Activated T-helper 1 cell treated with anti-CD3 and anti-CD28 coated beads, Interleukin-2, amount 50 U/mL, for 16 hours (primary cell): ENCODE measurements at places on chromosomes 1 and 21.

- no peak for DNase-seq
Observed at GRCh38 chr1:3384407-3384806, 70.1 kb upstream of the ARHGEF16 start.

DNA sequence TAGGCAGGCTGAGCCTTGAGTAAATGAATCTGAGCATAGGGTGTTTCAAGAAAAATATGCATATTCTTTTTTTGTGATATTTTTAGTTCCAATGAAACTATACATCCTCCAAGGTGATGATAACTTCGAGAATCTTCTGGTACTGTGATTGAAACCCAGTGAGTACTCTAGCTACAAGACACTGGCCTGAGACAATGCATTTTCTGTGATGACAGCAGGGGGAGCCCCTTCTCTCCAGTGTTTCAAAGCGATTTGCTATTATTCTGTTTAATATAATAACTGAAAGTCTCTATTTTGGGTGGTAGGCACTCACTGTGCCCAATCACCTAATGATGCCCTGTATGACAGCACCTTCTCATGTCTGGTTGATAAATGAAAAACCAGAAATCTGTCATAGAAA is 12.1 kb downstream of the IRF2BP2 start:
- peak; percentile 25 for DNase-seq

DNA sequence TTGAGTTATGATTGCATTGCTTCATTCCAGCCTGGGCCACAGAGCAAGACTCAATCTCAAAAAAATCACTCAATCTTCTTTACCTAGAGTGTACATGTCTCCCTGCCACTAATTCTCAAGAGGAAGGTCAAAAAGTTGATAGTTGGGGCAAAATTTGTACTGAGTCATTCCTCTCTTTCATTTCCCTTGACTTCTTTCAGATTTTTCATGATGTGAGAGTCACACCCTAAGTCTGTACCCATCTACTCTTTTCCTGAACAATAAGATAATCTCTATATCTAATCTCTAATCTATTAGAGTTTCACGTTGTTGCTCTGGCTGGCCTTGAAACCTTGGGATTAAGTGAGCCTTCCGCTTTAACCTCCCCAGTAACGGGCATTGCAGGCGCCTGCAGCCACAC is 1.1 kb upstream of the BRDT start:
- DNase-seq = no peak

DNA sequence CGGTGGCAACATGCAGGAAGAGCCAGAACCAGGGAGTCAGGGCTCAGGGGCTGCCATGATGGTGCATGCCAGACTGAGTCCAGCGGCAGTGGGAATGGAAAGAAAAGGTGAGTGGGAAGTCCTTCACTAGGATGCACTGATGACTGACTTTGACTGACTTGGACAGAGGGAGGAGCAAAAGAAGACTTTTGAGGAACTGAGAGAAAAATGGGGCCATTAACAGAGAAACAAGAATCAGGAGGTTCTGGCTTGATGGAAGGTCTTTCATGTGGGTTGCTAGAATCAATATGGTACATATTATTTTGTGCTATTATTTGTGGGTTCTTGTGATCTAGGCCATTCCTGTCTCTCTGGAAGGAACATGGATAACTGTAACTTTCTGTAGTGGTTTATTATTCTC is 454.6 kb upstream of the PROX1 start:
- no peak for DNase-seq

GRCh38 chr1:35298464-35298863 is 30.0 kb downstream of the ZMYM4 start:
- no peak for DNase-seq

DNA sequence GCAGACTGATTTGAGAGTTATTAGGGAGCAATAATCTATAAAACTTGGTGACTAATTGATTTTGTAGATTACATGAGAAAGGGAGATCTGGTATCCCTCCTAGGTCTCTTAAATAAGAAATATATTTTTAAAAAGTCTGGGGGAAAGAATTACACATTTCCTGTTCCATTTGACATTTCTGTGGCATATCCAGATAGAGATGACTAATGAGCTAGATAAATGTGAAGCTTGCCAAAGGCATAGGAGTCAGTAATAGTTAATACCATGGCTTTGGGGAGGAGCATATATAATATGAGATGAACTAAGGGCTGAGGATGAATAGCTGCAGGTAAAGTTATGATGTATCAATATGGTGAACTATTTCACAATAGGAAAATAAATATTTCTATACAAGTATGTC is 663.7 kb downstream of the PTPRC start:
- no peak for DNase-seq

DNA sequence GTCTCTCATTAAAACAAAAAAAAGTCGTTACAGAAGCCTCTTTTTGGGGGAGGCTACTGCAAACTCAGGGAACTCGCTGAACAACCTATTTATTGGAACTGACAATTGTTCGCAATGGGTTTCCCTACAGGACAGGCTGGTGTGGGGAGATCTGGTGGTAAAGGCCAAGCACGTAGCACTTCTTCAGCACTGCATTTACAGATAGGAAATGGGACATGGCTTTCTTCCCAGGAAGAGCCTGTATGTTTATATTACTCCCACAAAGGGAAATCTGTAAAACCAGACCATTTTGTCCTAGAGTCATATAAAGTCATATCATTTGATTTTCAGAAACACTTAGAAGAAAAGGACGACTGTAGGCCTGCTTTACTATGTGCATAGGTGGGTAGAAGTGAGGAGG is 38.8 kb upstream of the TBX15 start:
- DNase-seq = no peak

DNA sequence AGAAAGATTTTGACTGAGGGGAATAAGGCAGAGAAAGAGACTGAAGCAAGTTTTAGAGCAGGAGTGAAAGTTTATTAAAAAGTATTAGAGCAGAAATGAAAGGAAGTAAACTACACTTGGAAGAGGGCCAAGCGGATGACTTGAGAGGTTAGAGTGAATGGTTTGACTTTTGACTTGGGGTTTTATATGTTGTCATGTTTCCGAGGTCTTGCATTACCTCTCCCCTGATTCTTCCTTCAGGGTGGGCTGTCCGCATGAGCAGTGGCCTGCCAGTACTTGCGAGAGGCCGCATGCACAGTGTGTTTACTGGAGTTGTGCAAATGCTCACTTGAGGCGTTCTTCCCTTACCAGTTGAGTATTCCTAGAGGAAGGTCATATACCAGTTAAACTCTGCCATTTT is 13.0 kb upstream of the DENND2D start:
- DNase-seq = no peak

- no peak for DNase-seq
Observed at GRCh38 chr1:41535716-41536115, 51.2 kb upstream of the EDN2 start.

GRCh38 chr1:155466996-155467395 is 95.6 kb downstream of the ASH1L start:
- no peak for DNase-seq

DNA sequence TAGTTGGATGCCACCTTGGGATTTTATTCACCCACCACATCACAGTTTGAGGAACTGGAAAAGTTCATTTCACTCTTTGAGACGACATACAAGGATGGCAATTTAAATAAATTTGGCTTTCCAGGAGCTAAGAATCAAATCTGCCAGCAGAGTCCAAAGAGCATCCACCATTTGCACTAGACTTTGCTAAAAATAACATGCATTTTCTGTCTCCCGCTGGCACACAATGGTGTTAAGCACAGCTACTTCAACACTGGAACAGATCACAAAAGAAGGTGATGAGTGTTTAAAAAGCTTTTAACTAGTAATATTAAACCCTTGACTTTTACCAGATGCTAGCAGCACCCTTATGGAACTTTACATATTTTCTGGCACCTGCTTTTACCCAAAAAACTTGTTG is 44.6 kb downstream of the MAEL start:
- DNase-seq = no peak

- no peak for DNase-seq
Observed at GRCh38 chr1:8456308-8456912, 138.5 kb downstream of the SLC45A1 start.

DNA sequence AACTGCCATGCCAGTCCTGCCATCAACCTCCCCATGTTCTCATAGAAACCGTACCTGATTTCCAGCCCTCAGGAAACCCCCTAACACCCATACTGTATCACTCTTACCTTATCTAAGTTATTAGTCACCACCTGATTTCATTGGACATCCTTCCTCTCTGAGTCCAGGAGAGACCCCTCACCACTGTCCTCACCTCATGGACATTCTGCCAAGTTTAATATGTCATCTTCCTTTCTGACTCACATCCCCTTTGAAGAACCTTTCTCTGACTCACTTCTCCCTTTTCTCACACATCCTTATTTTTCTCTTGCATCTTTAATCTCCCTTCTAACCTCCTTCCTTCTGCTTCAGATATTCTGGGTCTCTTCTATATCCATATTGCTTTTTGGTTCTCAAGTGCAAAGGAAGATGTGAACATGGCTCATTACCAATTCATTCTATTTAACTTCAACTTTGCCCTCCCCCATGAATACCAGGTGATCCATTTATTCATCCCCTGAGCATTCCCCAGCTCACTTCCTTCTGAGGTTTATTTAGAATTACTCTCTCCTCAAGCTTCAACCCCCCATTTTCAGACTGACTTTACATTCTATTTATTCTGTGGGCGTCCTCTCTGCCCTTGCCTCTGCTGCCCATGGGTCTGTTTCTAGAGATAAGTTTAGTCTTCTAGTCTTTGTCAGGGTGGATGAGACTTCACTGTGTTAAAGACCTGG is 206.8 kb upstream of the ESRRG start:
- DNase-seq = no peak

DNA sequence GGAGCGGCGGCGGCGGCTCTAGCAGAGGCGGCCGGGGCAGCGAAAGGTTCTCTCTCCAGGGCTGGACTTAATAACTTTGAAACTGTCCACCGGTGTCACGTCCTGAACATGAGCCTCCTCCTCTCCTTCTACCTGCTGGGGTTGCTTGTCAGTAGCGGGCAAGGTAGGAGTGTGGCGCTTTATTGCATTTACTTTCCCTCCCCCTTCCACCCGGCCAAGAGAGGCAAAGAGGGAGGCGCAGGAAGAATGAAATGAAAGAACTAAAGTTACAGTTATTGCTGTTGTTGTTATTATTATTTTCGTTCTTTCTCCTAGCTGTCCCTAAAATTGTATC is 214 bp downstream of the NCAM2 start:
- DNase-seq = no peak

DNA sequence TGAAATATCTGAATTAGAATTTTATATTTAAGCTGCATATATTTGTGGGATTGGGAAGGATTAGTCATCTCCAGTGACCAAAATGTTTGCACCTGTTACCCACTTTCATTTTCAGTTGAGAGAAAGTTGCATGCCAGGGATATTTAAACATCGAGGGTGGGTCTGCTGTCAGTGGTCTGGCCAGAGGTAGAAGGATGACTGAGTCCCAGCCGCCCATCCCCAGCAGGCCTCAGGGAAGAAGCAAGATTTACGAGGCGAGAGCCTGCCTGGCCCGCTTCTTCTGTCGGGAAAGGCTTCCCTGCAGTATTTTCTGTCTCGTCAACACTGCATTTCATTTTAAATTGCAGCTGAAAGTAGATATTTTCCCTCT is 1.4 kb upstream of the MAN1C1 start:
- DNase-seq = no peak

GRCh38 chr1:198904321-198904720 is 265.5 kb downstream of the PTPRC start:
- DNase-seq = no peak

DNA sequence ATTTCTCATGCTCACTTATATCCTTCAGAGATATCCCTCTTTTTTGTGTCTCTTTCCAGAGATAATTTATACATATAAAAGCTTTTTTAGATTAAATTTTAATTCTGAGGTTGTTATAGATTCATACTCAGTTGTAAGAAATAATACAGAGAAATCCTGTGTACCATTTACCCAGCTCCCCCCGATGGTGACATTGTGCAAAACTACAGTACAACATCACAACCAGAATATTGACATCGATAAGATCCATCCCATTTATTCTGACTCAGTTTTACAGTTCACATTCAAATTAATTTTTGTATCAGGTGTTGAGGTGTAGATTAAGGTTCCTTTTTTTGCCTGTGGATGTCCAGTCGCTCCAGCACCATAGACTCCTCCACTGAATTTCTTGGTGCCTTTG is 14.3 kb downstream of the DMRTB1 start:
- no peak for DNase-seq
